A549 treated with CpdA at 1 μM for 4 hours (cell line): ENCODE measurements at places on chromosomes 3 and 15. TPM values are rescaled to one million over a fixed set of nuclear protein-coding genes. Genes with fewer than 3 reads are reported as not detected.

SYNPR gene
- not detected in 5 replicates for total RNA-seq

MYLK gene
- 11.5 to 20.2 TPM (median 14.1 TPM) in 5 replicates for total RNA-seq

SPTBN5 gene
- total RNA-seq: 0.09 to 0.29 TPM (median 0.23 TPM) in 5 replicates

TUSC7 gene
- total RNA-seq: not detected in 5 replicates

FOXL2 gene
- total RNA-seq: 3.3 to 4.9 TPM (median 4.5 TPM) in 5 replicates

SLC7A14 gene
- not detected in 5 replicates for total RNA-seq

DYNC1LI1 gene
- total RNA-seq: 36.8 to 42.5 TPM (median 38.4 TPM) in 5 replicates

CAV3 gene
- total RNA-seq: 0.17 TPM in 1 of 5 replicates, not detected in the others

ICE2 gene
- total RNA-seq: 35.3 to 39.5 TPM (median 38.1 TPM) in 5 replicates

TLR9 gene
- 0.08 TPM in 2 of 5 replicates, not detected in the others for total RNA-seq

NPAP1 gene
- not detected in 5 replicates for total RNA-seq

ARHGAP11A gene
- total RNA-seq: 51.9 to 115 TPM (median 77.3 TPM) in 5 replicates

MYO5C gene
- 4.4 to 6.3 TPM (median 5.2 TPM) in 5 replicates for total RNA-seq

ARHGEF26 gene
- total RNA-seq: 5.2 to 8.5 TPM (median 5.9 TPM) in 5 replicates

INTS14 gene
- total RNA-seq: 43.6 to 50.1 TPM (median 45.0 TPM) in 5 replicates

LTF gene
- total RNA-seq: 0.07 TPM in 1 of 5 replicates, not detected in the others

SNRPN gene
- total RNA-seq: 93.5 to 103 TPM (median 99.9 TPM) in 5 replicates

RTF1 gene
- 16.3 to 27.5 TPM (median 19.5 TPM) in 5 replicates for total RNA-seq

GPR15 gene
- not detected in 5 replicates for total RNA-seq

UACA gene
- total RNA-seq: 45.3 to 64.9 TPM (median 50.9 TPM) in 5 replicates

TRPC1 gene
- total RNA-seq: 5.4 to 10.1 TPM (median 8.0 TPM) in 5 replicates

BHLHE40 gene
- total RNA-seq: 95.1 to 123 TPM (median 107 TPM) in 5 replicates

MYRIP gene
- 0.03 to 0.07 TPM in 2 of 5 replicates, not detected in the others for total RNA-seq

TMEM212 gene
- total RNA-seq: not detected in 5 replicates

MRAS gene
- total RNA-seq: 8.2 to 10.2 TPM (median 9.1 TPM) in 5 replicates

CCDC9B gene
- 14.7 to 20.5 TPM (median 17.0 TPM) in 5 replicates for total RNA-seq

PARP6 gene
- total RNA-seq: 55.0 to 66.2 TPM (median 65.8 TPM) in 5 replicates

XCR1 gene
- total RNA-seq: not detected in 5 replicates

MAGEL2 gene
- total RNA-seq: not detected in 5 replicates

BCL2A1 gene
- total RNA-seq: 16.8 to 25.4 TPM (median 19.7 TPM) in 5 replicates

DNAH12 gene
- total RNA-seq: 0.05 to 0.19 TPM (median 0.11 TPM) in 4 of 5 replicates, not detected in the other

INKA1 gene
- 1.6 to 2.1 TPM (median 2.0 TPM) in 5 replicates for total RNA-seq

DUOXA2 gene
- not detected in 5 replicates for total RNA-seq

FEZF2 gene
- total RNA-seq: not detected in 5 replicates

TEX55 gene
- total RNA-seq: 0.03 TPM in 1 of 5 replicates, not detected in the others

P2RY1 gene
- 0.36 to 0.41 TPM (median 0.37 TPM) in 5 replicates for total RNA-seq

TRPM1 gene
- total RNA-seq: not detected in 5 replicates

OXSM gene
- 18.0 to 20.7 TPM (median 18.8 TPM) in 5 replicates for total RNA-seq

DAZL gene
- total RNA-seq: not detected in 5 replicates

ROPN1 gene
- total RNA-seq: not detected in 5 replicates

TRAT1 gene
- total RNA-seq: not detected in 5 replicates

ADAMTSL3 gene
- 0.43 to 0.78 TPM (median 0.51 TPM) in 5 replicates for total RNA-seq

NUP210 gene
- 31.7 to 40.3 TPM (median 38.3 TPM) in 5 replicates for total RNA-seq

CCDC39 gene
- total RNA-seq: not detected in 5 replicates

ZIC4 gene
- total RNA-seq: not detected in 5 replicates

GPR160 gene
- total RNA-seq: 1.2 to 2.0 TPM (median 1.8 TPM) in 5 replicates

ALG1L2 gene
- not detected in 5 replicates for total RNA-seq

GRAMD1C gene
- total RNA-seq: 0.33 to 1.0 TPM (median 0.59 TPM) in 5 replicates

DOCK3 gene
- total RNA-seq: 0.42 to 0.51 TPM (median 0.49 TPM) in 5 replicates

TTC21A gene
- 1.4 to 1.9 TPM (median 1.5 TPM) in 5 replicates for total RNA-seq
